Activated gamma-delta T cell treated with Interleukin-2 at 50 U/mL for 16 hours (primary cell): ENCODE measurements at places on chromosomes 1 and 21.

- DNase-seq: no peak
Observed at GRCh38 chr1:22607154-22607553, 29.3 kb upstream of the C1QA start.

DNA sequence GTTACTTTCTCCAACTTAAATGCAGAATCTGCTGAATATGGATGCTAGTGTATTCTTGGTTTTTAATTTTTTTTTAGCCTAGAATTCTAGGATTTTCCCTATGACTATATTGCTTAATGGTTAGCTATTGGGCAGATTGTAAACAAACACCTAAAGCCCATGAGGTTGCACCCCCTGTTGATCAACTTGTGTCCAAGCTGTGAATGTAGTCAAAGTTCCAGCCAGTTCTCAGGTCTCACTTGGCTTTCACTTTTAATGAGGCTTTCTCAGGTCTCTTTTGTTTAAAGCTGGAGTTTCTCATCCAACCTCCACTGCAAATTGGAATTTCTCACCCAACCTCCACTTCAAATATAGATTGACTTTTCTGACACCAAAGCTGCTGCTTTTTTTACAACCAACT is 35.9 kb downstream of the FCER1A start:
- no peak for DNase-seq

DNA sequence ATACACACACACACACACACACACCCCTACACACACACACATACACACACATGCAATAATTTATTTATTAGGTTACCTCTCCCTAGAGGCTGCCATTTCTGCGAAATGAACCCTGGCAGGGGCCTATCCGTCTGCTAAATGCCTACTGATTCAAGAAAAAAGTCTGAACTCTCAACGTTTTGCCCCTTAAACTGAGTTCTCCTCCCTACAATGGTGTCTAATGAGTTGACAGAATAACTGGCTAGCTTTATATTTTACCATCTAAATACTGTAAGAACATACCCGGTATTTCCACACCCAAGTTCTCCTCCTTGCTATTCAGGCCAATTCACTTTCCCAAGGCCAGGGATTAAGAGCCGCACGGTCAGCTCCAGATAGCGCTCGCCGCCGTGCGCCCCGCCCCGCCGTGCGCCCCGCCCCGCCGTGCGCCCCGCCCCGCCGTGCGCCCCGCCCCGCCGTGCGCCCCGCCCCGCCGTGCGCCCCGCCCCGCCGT is 339 bp upstream of the RNPC3 start:
- DNase-seq: no peak

- no peak for DNase-seq
Observed at GRCh38 chr1:201773764-201774163, 55.2 kb upstream of the IPO9 start.

GRCh38 chr21:27043377-27043776 is 76.5 kb upstream of the ADAMTS5 start:
- no peak for DNase-seq

- no peak for DNase-seq
Observed at GRCh38 chr21:36010801-36011200, 49.5 kb downstream of the SETD4 start.

DNA sequence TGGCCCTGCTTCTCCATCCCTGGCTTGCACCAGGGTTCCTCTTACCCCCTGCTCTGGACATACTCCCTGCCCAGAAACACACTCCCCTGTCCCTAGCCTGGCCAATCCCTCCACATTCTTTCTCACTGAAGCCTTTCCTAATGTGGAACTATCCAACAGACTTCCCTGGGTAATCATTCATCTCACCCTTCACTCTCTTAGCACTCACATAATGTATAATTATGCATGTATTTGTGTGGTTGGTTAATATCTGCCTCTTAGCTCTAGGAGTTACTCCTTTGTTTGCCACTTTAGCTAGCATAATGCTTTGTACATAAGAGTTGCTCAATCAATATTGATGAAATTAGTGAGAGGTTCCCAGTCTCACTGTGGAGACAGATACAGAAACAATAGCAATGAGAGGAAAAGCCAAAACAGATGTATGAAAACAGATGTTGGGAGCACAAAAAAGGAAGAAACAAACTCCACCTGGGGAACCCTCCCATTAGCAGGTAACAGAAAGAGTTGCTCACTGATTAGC is 76.9 kb upstream of the WARS2 start:
- no peak for DNase-seq

GRCh38 chr1:47764461-47765046 is 232.6 kb downstream of the TRABD2B start:
- no peak for DNase-seq

- no peak for DNase-seq
Observed at GRCh38 chr1:112761714-112762480, 46.8 kb upstream of the PPM1J start.

- no peak for DNase-seq
Observed at GRCh38 chr1:14111121-14111520, 411.1 kb downstream of the PRDM2 start.

- DNase-seq: no peak
Observed at GRCh38 chr1:173038875-173039554, 11.7 kb downstream of the TNFSF18 start.

- DNase-seq: no peak
Observed at GRCh38 chr1:107594536-107594935, 370.4 kb downstream of the VAV3 start.

DNA sequence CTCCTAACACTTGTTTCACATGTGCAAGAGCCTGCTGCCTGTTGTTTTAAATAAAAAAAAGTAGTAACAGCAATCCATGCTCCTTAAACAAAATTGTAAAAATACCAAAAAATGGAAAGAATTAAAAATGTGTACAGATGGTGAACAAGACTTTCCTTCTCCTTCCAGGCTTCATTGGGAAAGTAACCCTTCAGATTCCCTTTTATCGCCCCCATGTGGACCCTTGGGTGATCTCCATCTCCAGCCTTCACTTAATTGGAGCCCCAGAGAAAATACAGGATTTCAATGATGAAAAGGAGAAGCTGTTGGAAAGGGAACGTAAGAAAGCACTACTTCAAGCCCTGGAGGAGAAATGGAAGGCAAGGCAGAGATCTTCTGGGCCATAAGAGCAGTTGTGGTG is 14.2 kb downstream of the VPS13D start:
- no peak for DNase-seq

GRCh38 chr1:36134505-36135329 is 9.7 kb upstream of the COL8A2 start:
- peak; percentile 31 for DNase-seq

DNA sequence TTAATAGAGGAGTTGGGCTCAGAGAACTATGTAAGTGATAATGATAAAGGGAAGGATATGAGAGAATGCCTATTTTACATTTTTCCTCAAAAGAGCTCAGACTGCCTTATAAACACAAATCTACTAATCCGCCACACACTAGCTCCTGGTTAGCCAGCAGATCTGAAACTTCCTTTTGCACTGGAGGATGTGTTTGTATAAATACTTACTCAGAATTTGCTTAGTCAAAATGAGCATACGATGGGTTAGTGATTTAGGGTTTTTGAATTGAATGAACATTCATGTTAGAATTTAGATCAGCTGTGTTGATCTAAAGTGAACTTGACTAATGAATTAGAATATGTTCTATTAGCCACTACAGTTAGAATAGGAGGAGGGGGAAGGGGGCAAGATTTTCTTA is 9.1 kb upstream of the IER5 start:
- no peak for DNase-seq

- no peak for DNase-seq
Observed at GRCh38 chr1:209869291-209870149, 41.7 kb downstream of the UTP25 start.

DNA sequence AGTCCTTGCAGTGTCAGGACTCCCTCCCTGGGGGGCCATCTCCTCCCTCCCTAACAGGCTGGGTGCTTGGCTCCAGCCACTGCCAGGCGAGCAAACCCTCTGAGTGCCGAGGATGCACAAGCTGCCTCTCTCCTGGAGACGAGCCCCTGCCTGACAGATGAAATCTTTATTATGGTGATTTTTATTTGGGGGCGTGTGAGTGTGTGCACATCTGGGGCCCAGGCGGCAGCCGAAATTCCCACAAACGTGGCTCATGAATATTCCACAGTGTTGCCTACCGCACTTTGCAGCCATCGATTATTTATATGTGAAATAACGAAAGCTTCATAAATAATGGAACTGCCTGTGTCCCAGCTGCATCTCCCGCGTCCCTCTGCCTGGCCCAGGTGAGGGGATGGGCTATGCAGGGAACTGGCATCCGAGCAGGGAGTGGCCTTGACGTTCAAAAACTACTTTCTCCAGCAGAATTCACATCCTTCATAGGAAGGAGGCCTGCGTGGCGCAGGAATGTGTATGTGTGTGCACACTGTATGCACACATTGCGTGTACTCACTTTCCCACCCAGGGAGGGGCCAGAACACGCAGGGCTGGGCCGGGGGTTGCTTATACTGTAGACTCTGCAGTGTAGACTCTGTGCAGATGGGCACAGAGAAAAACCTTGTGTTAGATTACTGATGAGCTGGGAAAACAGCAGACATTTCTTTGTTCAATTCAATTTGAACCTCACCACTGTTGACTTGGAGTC is 73.1 kb downstream of the UBIAD1 start:
- DNase-seq: no peak

DNA sequence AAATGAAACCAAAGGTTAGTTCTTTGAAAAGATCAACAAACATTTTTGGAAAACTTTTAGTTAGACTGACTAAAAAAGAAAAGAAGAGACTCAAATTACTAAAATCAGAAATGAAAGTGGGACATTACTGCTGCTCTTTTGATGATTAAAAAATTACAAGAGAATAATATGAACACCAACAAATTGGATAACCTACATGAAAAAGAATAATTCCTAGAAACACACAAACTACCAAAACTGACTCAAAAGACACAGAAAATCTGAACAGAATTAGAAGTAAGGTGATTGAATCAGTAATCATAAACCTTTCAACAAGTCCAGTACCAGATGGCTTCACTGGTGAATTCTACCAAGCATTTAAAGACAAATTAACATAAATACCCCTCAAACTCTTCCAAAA is 5.6 kb downstream of the KIFAP3 start:
- DNase-seq: no peak

- no peak for DNase-seq
Observed at GRCh38 chr1:205210756-205211168, 740 bp downstream of the DSTYK start.

- DNase-seq: no peak
Observed at GRCh38 chr1:184141361-184141880, 89.9 kb downstream of the TSEN15 start.

DNA sequence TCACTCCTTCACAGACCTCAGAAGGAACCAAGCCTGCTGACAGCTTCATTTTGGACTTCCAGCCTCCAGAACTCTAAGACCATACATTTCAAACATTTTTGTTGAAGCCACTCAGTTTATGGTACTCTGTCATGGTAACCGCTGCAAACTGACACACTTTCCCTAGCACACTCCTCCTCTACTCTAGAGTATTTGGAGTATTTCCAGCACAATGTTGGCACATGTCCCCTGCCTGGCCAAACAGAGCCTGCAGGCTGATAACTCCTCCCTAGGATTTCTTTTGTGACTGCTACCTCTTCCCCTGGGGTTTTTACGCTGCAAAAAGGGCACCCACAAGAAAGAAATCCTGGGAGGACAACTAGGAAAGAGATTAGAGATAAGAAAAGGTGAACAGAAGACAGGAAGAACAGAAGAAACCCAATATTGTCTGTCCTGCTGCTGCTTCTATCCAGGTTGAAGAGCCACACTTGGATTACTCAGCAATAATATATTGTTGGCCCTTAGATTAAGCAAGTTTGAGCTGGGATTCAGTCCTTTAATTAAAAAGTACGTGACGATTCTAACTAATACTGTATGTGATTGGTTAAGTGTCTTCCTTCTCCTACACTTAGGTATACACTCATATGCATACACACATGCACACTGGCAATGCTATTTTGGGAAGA is 844.1 kb downstream of the LTN1 start:
- no peak for DNase-seq

DNA sequence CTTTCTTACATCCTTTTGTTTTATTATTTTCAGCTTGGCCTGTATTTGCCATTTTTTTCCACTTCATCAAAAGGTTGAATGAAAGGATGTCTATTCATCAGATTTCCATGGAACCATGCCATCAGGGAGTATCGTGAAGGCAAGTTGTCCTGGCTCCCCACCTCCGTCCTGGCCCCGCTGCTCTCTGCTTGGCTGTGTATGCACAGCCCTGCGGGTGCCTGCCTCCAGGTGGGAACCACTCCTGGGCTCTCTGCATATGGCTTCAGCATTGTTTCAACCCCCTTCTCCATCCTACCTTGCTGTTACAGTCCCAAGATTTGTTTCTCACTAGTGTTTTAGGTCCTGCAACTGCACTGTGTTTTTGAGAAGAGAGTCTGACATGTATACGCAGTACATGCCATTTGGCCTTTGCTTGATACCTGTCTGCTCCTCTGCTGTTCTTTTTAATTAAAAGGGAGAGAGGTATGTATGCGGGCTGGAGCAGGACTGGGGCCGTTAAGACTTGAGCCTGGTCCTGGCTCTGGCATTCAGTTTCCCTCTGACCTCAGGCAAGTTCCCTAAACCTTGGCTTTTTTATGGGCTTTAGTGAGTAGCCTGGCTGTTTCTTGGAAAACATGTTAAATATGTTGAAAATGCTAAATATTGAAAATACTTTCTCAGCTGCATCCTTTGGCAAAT is 69.9 kb upstream of the GCLM start:
- no peak for DNase-seq

GRCh38 chr1:159436469-159436868 is 3.1 kb upstream of the OR10J1 start:
- no peak for DNase-seq

- DNase-seq: no peak
Observed at GRCh38 chr1:226735576-226735975, 3.5 kb downstream of the ITPKB start.

DNA sequence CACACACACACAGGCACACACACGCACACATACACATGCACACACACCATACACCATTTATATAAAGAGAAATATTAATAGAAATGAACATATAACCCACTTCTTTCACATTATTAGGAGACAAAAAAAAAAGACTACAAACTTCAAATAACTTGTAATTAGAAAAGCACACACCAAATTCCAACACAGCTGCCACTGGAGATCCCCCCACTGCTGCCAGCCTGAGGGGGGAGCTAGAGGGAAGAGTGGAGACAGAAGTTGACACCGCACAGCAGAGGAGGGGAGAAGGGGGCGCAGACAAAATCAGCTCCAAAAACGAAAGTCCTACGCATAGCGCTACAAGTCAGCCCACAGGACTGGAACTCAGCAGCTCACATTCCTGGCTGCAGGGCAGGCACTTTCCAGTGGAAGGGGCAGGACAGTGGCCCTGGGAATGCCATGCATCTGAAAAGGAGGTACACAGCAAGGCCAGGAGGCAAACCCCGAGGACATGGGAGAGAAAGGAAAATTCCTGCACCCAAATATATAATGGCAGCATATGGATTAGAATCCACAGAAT is 36.5 kb downstream of the LGALS8 start:
- no peak for DNase-seq
